ENCODE measurements at places on chromosomes 7 and 10.

DNA sequence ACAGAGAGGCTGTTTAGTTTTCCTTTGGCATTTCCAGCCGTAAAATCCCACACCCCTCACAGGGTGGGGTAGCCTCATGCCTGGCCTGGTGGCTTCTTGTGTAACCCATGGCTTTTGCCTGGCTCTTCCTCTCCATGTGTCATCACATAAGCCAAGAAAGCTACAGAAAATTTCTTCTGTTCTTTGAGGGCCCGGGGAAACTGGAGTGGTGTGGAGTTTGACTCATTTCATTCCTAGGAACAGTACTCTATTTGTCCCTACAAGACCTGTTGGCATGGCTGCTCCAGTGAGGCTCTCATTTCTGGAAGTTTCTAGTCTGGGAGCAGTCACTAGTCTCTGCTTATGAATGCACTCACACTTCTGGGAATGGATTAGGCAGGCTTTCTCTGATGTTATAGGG lies 523.9 kb downstream of the SUGCT start:
- no peak for DNase-seq

- no peak for DNase-seq
Measured at GRCh38 chr7:139560678-139561077, 37.2 kb downstream of the CLEC2L start.

- DNase-seq = no peak
Measured at GRCh38 chr10:76433161-76434005, 1002.0 kb downstream of the LRMDA start.

DNA sequence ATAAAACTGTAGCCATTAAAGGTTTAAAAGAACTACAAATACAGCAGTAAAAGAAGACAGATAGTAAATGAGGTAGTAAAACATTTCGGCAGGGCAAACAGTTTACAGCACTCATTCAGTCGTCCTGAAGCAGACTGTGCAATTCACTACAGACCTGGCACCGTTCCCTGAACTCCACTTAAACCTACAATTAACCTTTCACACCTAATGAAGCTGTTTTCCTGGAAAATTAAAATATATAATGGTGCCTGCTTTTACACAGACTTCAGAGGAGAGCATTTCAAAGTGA lies 335.3 kb downstream of the GFRA1 start:
- no peak for DNase-seq

GRCh38 chr10:31604646-31605170 lies 285.7 kb downstream of the ZEB1 start:
- DNase-seq = no peak

DNA sequence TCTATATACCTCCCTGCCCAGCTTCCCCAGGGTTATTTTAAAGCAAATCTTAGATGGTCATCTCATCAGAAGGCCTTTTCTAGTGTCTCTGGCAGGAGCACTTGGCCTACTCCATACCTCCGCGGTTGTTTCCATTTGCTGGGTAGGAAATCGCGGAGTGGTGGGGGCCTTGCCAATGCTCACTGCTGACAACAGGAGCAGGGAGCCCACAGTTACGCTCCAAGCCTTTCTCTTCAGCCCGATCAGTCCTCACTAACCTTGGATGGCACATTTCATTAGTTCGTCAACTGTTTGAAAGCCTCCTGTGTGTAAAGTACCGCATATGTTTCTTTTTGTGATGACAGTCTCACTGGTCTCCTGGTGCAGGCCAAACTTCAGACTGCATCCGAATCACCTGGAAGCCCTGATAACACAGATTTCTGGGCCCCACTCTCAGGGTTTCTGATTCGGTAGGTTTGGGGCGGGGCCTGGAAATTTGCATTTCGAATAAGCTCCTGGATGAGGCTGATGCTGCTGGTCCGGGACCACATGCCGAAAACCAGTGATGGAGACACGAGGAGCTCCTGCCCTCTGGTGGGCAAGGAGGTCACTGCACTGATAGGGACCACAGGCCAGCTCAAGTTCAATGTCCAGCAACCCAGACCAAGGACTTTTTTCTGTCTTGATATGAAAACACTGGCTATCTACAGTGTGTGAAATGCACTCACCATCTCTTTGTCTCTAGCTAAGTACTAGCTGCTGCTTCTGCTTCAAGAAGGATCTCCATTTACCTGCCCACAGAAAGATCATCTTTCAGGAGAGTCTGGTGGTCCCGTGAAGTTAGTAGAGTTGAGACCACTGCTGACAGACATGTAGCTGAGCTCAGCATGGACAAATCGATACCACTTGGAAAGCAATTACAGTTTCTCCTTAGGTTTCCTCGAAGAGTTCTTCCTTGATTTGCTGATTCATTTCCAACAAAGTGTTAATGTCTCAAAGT lies 14.0 kb downstream of the LRGUK start:
- no peak for DNase-seq

- no peak for DNase-seq
Measured at GRCh38 chr10:86815035-86815617, 58.7 kb downstream of the BMPR1A start.

DNA sequence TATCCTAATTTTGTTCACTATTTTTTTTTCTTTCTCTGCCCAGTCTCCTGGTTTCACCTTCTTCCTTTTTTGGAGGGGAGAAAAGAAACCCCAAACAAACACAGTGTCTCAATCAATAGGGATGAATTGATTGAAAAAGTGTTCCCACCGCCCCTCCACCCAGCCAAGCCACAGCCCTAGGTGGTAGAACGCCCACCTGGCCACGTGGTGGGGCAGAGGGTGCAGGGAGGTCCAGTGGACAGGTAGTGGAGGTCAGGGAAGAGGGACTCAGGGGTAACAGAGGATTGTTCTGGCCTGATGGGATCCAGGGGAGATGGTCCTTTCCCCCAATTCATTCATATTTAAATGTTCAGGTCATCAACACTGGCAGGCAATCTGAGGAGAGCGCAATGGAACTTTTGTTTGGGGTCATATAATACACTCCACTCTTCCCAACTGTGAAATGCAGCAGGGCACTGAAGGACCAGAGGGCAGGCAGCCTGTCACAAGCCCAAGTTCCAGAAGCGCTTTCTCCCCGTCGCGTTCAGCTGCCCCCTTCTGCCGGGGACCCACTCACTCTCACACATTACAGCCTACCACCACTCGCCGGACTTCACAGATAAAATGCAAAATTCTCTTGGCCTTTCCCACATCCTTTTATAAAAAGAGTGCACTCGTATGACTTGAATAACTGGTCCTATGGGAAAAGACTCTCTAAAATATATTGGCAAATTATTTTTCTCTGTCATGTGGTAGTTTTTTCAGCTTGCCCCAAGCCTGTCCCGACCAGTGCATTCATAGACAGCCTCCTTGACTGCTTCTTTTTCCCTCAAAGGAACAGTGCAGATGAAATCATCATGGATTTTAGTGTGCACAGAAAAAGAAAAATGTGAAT lies 1.6 kb downstream of the INHBA start:
- DNase-seq = no peak

- DNase-seq = no peak
Measured at GRCh38 chr10:18000601-18001000, 48.9 kb downstream of the SLC39A12 start.

GRCh38 chr10:92801978-92802872 lies 46.1 kb upstream of the EXOC6 start:
- DNase-seq = no peak

DNA sequence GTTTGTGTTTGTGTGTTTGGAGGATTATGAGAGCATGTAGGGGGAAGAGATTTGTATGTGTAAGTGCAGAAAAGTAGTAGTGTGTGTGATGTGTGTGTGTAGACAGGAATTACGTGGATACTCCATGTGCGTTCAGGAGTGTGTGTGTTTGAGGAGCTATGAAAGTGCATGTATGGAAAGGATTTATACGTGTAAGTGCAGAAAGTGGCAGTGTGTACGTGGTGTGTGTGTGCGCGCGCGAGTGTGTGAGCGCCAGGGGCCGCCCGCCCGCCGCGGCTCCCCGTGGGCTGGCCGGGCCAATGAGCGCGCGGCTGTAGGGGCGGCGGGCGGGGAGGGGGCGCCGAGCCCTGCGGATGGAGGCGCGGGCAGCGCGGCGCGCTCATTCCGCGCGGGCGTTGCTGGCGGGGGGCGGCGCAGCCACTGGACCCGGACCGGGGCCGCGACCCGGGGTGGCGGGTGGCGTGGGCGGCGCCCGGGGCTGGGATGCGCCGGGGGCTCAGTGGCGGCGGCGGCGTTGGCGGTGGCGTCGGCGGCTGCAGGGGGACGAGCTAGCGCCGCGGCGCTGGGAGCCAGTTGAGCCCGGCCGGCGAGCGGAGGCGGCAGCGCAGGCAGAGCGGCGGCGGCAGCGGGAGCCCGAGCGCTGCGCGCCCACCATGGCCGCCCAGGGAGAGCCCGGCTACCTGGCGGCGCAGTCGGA lies at the start of gene BICC1:
Gene BICC1, plus strand, starts transcription at position 382 of the 697 bp plus-strand sequence. Its CDS starts 272 bp downstream, at position 654.
- DNase-seq = no peak

GRCh38 chr10:88932539-88933256 lies 19.9 kb downstream of the ACTA2 start:
- DNase-seq = no peak

DNA sequence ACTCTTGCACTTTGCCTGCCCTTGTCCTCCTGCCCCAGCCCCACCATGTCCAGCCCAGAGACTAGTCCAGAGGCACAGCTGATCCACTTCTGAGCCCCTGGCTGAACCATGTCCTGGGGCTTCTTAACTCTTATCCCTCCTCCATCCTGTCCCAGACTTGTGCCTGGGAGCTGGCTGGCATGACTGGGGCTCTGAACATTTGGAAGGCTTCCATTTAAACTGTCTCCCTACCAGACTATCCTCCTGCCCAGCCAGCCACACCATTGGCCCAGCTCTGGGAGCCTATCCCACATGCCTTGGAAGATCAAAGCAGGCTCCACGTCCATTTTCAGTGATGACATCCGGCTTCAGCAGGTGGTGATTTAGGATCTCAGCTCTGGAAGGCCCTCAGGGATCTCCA lies 57.4 kb downstream of the FAM241B start:
- no peak for DNase-seq

DNA sequence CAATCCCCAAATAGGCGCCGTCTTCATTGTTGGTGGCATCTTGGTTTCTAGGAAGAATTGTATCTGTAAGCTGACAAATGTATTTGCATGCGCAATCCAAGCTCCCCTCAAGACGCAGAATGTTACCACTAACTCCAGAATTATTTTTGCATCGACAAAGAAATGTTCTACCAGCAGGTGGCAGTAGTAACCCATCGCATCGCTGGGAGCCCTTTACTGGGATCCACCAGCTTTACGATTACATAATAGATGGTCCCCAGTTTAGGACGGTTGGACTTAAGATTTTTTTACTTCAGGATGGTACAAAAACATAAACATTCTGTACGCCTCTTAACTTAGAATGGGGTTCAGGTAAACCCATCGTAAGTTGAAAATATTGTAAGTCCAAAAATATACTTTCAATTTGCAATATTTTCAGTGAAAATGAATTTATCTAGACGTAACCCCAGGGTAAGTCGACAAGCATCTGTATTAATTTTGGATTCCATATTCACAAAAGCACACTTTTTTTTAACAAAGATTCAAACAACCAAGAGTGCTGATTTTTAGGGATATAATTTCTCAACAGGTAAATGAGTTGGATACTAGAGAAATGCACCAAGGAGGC lies 114.0 kb upstream of the COBL start:
- DNase-seq = no peak

DNA sequence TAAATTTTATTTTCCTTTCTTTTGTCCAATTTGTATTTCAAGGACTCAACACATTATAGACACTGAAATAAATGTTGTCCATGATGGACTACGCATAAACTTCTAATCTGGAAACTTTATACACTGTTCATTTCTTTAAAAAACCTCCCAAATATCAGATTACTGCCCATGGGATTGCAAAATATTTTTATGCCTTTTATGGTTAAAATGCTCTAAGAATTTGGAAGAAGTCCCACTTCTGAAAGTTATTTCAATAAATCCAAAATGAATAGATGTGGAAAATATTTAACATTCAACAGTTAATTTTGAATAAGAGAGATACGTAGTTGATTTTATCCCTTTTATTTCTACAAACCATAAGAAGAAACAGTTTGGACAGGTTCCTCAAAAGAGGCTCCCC lies 46.1 kb downstream of the CABCOCO1 start:
- DNase-seq = no peak

GRCh38 chr10:48506147-48506917 lies 98.5 kb downstream of the ARHGAP22 start:
- no peak for DNase-seq

DNA sequence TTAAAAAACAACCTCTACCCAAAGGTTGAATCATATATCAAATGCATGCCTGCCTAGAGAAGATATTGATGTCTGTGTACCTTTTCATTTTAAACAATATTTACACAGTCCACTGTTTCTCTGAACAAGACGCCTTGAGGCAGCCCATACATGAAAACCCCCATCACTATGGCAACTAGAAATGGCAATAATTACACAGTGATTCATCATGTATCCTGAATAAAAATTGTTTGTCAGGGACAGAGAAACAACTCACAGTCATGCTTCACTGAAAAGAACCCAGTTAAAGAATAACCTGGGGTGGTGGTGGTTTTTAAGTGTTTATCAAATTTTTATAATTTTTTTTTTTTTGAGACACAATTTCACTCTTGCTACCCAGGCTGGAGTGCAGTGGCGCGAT lies 19.7 kb downstream of the DNAJC12 start:
- DNase-seq = no peak

DNA sequence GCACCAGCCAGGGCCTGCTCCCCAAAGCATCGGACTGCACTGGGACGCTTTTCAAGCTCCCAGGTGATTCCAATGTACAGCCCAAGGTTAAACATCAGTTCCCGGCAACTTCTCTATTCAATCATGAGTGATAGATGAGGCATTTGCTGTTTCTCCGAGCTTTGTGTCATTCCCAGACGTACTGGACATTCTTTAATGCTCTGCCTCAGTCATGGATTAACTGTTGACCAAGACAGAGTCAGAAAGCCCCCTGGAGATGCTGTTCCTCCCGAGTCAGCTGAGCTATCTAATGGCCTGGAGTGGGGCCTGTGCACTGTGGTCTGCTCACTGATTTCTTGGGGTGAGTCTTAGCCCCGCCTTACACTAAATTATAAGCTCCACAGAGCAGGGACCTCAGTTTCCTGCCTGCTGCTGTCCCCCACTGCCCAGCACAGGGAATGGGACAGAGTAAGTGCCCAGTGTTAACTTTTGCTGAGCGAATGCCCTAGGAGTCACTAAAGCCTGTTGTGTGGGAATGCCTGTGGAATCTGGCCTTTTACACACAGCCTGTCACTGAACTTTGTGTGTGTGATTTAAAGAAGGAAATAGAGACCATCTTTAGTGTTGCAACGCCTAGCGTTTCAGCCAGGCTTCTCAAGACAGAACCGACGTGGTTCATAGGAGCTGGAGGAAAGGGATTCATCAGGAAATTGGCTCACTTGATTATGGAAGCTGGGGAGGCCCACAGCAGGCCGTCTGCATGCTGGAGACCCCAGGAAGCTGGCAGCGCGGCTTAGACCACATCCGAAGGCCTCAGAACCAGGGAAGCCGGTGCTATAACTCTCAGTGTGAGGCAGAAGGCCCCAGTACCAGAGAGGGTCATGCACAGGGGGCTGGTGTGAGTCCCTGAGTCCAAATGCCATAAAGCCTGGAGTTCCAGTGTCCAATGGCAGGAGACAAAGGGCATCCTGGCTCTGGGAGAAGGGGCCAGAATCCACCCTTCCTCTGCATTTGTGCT lies 29.3 kb upstream of the RNF32 start:
- DNase-seq = no peak

GRCh38 chr7:27030393-27031050 lies 65.3 kb downstream of the HOXA1 start:
- no peak for DNase-seq
